HepG2 (cell line): ENCODE measurements at places on chromosomes 11 and 22. TPM values are rescaled to one million over a fixed set of nuclear protein-coding genes. Genes with fewer than 3 reads are reported as not detected.

The OMP gene
- not detected in 2 replicates for total RNA-seq

The MYBPC3 gene
- not detected in 2 replicates for total RNA-seq

The ADAMTS15 gene
- 0.02 TPM in 1 of 2 replicates, not detected in the other for total RNA-seq

The SLC17A6 gene
- not detected in 2 replicates for total RNA-seq

The TRPM5 gene
- not detected in 2 replicates for total RNA-seq

- peak; percentile 29 for DNase-seq
Measured at GRCh38 chr22:39932918-39933649, 27.1 kb upstream of the TMA7B start.

DNA sequence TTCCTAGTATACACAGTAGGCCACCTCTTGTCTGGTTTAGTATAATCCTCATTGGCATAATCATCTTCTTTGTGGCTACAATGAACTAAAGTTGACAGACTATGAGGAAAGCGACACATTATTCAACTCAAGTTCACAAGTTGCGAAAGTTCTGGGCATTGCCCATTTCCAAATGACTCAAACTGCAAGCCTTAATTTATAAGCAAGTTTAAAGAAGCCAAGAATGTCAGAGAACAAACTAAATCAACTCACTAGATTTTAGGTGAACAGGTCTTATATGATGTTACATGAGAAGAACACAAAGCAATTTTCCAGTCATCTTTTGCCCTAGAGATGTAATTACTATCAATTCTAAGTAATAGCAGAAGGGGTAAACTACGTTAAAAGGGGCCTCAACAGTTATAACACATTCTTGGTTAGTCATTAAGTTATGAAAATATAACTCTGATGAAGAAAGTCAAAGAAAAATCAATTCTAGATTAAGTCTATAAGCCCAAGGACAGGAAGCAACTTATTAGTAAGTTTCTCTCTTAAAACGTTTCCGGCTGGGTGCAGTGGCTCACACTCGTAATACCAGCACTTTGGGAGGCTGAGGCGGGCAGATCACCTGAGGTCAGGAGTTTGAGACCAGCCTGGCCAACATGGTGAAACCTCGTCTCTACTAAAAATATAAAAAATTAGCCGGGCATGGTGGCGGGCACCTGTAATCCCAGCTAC lies 21.5 kb downstream of the PICALM start:
- no peak for DNase-seq

GRCh38 chr11:94641167-94641761 lies 74.1 kb downstream of the PIWIL4 start:
- no peak for DNase-seq

GRCh38 chr22:24002272-24002671 lies 3.0 kb downstream of the GSTT4 start:
- DNase-seq = no peak

- no peak for DNase-seq
Measured at GRCh38 chr22:33063611-33064010, 5.4 kb upstream of the SYN3 start.

DNA sequence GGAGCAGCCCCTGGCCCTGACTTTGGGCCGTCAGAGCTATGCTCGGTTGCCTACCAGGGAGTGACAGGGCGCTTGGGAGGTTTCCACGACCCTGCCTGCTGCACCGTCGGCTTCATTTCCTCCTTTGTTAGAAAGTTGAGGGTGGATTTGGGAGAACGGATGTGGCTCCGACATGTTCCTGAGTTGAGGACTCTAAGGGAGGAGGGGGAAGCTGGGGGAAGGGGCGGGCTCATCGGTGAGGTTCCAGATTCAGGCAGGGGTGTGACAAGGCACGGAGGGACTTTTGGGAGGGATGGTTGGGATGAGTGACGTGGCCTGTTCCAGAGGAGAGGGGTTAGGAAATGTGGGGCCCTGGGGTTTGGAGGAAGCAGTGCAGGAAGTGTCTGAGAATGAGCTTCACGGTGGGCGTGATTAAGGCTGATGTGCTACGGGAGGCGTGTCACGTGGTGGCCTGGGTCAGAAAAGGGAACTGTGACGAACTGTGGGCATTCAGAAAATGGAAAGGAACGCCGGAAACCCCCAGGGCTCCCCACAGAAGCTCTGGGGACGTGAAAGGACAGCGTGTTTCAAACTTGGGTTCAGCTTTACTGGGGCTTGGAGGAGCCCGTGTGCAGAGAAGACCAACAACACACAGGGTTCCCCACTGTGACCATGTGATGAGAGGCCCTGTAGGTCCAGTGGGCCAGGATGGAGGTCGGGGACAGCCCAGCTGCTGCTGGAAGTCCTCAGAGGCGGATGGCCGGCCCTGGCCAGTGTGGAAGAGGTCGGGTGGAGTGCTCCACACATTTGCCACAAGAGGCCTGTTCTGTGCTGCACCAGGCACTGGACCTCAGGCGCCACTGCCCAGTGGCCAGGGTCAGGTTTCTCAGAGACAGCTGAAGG lies 2.8 kb downstream of the PARVB start:
- DNase-seq = no peak

DNA sequence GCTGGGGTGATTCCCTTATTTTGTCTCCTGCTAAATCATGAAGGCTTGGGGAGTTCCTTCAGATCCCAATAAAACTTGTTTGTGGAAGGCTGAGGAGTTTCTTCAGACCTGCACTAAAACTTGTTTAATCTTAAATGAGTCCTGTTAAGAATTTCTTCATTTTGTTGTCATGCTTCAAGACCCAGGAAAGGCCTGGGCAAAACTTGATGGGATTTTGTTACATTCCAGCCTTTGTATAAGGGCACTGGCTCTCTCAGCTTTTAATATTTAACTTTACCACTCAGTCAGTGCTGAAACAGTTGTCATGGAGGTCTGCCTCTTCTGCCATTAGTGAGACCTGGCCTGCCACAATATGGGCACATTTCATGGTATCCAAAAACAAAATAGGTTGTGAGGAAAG lies 699.0 kb downstream of the ETS1 start:
- DNase-seq = no peak

DNA sequence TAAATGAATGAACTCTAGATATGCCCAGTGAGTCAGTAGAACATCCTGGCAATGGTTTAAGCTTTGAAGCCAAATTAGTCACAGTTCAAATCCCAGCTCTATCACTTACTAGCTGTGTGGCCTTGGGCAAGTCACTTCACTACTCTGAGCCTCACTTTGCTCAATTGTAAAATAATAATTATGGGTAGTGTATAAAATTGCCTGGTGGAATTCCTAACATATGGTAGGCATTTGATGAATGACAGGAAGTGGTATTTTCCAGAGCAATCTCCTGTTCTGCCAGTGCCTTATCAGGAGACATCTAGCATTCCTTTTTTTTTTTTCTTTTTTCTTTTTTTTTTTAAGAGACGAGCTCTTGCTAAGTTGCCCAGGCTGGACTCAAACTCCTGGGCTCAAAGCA lies 13.0 kb downstream of the SCN4B start:
- no peak for DNase-seq

- DNase-seq = no peak
Measured at GRCh38 chr22:47056776-47057470, 294.5 kb downstream of the TBC1D22A start.

DNA sequence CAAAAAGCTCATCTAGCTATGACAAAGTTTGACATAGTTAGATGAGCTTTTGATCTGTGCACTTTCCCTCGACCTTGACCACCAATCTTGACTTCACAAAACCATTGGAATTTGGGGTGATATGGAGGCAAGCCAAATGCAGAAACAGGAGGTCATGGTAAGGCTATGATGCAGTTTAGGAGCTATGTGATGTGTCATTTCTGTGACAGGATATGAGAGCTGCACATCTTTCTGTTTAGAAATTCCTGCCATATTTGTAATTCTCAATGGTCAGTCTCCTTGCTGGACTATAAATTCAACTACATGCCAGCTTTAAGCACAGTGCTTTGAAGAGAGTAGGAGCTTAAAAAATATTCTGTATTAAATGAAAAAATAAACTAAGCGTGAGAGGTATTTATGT lies 12.9 kb downstream of the OR51B6 start:
- no peak for DNase-seq

GRCh38 chr11:61151545-61152252 lies 9.5 kb downstream of the VPS37C start:
- no peak for DNase-seq

DNA sequence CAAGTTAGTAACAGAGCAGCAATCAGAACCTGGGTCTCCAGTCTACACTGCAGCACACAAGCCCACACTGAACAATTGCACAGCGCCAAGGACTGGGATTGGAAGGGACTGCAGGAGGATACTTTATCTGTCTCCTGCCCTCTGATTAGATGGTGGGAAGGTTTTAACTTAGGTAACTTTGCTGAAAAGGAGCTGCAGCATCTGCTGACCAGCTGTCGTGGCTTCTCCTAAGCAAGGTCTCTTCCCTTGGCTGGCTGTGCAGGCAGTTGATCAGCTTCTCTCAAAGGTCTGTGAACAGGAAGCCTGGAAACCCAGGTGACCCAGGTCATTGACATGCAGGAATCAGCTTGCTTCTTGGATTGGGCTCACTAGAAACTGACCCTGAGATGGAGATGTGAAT lies 82.4 kb downstream of the ISX start:
- DNase-seq = no peak

DNA sequence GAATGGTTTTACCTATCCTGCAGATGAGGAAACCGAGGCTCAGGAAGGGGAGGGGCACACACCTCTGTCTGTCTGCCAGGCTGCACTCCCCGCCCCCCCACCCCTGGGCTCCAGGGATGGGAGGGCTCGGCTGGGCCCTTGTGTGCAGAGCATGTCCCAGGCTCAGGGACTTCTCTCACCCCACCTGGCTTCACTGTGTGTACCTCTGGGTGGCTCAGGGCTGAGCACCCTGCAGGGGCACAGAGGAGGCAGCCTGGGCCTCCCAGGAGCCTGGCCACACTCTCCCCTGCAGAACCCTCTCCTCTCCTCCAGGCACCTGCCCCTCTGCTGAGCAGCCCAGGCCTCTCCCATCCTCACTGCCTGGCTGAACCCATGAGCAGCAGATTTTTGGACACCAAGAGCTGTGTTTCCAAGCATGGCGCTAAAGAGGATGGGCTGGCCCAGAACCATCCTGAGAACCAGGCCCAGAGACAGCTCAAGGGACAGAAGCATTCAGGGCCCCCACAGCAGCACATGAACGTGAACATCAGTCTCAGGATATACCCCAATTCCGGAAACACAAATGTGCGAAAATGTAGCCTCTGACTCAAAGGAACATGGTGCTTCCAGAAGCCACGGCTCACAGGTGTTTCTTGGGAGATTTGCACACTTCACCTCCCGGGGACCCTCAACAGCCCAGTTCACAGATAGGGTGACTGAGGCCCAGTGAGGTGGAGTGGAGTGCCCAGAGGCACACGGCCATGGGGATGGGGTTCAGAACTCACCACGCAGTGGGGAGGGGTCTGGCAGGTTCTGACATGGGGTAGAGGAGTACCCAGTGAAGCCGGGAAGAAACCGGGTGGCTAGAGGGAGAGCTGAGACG lies 10.5 kb downstream of the EMID1 start:
- no peak for DNase-seq

DNA sequence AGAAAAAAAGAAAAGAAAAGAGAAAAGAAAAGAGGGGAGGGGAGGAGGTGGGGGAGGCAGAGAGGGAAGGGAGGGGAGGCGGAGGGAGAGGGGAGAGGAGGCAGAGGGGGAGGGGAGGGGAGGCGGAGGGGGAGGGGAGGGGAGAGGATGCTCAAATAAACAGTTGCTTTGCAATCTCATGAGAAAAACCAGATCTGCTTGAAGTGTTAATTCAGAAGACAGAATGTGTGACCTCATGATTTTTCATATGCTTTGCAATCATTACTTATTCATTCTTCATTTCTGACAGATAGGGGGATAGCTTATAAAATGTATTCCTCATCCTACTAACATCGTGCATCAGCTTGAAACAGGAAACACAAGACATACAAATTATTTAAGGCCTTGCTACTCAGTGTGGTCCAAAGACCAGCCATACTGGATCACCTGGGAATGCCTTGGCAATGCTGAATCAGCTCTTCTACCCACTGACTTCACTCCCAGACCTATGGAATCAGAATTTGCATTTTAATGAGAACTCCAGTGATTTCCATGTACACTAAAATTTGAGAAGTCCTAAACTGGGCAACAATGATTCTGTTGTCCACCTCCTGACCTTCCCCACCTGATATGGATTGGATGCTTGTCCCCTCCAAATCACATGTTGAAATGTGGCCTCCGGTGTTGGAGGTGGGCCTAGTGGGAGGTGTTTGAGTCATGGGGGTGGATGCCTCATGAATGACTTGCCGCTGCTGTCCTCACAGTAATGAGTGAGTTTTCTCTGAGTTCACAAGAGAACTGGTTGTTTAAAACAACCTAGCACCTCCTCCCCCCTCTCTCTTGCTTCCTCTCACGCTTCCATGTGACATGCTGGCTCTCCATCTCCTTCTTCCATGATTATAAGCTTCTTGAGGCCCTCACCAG lies 69.2 kb downstream of the CCDC34 start:
- DNase-seq = peak; percentile 16
